PC-3 (cell line): ENCODE measurements at places on chromosomes 3 and 15.
A peak's percentile ranks its signal among the peaks of the same experiment; 100 is the strongest.

DNA sequence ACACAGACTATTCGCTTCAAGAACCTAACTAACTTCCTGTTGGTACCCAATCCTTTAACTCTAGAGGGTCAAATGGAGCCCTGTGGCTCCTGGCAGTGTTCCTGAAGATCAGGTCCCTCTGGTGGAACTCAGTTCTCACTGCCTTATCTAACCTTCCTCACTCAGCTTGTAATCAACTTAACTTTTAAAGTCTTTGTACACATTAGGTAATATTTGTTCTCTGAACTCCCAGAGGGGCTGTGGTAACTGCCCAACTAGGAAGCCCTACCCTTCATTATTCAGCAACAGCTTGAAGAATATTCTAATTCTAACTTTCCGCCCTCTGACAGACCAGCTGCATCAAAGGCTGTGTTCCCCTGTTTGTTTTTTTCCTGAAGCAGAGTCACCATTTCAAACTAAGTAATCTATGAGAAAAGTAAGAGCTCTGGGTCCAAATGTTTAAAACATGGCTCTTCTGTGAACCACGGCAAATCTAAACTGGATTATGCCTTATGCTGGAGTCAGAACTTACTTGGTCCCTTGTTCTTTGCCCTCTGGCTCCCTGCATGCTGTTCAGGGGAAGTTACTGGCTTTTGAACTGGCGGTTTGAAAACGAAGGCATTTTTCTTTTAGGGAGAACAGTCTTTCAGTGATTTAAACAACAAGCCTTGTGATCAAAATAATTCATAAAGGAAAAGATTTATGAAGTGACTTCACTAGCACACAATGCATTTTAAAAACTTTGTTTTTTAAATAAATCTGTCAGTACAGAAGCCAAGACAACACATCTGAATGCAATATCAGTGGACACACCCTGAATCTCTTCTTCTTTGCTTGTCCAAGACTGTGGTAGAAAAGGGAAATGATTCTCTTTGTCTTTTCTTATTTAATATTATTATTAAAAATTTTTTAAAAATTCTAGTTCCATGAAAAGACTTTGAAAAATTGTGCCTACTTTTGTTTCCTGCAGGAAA, 365.6 kb downstream of the TIGIT start:
- no peak for DNase-seq

GRCh38 chr15:65408324-65409035, 14.3 kb downstream of the IGDCC4 start:
- no peak for DNase-seq

- DNase-seq, result peak; percentile 18
Observed at GRCh38 chr3:64152086-64152485, 73.2 kb downstream of the PRICKLE2 start.

DNA sequence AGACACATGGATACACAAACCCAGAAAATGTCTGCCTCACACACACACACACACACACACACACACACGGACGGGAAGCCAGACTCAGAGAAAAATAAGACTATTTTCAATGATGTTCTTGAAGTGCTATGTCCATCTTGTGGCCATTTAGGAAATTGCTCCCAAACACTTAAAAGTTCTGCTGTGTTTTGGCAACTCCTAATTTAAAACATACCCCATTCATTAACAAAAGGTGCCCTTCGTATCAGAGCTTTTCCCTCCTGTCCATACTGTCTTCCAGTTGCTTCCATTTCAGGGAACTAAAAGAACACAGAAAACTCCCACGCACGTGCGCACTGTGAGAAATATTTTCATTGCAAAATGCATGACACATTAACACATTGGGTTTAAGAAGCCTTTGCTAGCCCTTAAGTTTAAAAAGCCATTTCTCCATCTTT, 44.6 kb downstream of the SLC12A1 start:
- DNase-seq, result peak; percentile 60

DNA sequence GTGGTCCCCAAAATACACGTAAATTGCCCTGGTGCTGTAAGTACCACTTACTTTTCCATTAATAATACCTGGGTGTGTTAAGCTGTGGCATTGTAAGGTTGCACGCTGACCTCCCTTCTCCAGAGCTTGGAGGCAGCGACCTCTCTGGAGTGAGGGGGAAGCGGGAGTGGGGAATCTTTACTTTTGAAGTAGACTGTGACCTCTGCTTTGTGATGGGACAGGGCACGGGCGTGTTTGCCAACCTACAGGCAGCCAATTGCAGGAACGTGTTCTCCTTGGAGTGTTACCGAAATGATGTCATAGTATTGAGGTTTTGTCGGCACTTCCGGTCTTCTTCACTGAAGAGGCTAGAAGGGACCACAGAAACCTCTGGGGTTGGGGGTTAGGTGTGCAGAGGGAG, 227.3 kb upstream of the C2CD4B start:
- DNase-seq, result no peak

DNA sequence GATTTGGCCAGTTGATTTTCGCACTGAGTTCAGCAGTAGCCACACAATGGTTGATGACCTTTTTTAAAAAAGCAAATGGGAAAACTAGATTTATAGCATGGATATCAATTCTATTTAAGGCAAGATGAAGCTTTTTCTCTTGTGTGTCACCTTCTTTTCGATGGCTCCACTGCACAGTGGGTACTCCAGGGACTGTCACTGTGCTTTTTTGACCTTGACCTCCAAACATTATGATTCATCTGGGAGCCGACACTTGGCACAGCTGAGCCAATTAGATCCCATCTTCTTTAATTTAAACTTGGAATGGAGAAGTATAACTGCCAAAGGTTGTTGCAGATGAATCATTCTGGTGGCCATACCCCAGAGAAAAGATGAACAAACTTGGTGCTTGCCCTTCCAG, 367.3 kb downstream of the EPHA6 start:
- DNase-seq, result no peak

- DNase-seq, result no peak
Observed at GRCh38 chr15:70679919-70680231, 83.5 kb downstream of the UACA start.

DNA sequence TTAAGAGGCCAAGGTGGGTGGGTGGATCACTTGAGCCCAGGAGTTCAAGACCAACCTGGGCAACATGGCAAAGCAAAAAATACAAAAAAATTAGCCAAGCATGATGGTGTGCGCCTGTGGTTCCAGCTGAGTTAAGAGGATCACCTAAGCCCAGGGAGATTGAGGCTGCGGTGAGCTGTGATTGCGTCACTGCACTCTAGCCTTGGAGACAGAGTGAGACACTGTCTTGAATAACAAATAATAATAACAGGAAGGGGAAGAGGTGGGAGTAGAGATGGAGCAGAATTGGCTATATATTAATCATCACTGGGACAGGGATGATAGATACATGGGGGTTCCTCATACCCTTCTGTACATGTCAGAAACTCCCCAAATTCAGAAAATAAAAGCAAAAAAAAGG, 23.8 kb upstream of the NMB start:
- DNase-seq, result no peak

- DNase-seq, result peak; percentile 32
Observed at GRCh38 chr15:51533672-51534398, 88.7 kb downstream of the DMXL2 start.

DNA sequence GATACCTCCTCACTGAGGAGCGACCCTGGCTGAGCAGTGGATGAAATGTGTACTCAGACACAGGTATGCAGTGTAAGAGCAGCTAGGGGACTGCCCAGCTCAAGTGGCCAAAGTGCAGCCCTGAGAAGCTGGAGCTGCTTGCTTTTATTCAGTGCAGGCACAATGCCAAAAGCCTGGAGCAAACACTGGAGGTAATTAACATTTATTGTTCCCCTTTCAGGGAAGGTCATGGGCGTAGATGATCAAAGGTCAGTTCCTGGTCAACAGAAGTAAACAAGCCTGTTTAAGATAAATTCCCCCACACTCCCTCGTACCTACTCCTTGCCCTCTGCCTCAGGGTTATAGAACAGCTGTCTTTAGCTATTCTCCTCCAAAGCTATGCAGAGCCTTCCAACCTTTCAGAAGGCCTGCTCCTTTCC, 17.5 kb downstream of the PLA2G4F start:
- no peak for DNase-seq

- no peak for DNase-seq
Observed at GRCh38 chr15:69325456-69325971, 26.8 kb downstream of the PAQR5 start.

DNA sequence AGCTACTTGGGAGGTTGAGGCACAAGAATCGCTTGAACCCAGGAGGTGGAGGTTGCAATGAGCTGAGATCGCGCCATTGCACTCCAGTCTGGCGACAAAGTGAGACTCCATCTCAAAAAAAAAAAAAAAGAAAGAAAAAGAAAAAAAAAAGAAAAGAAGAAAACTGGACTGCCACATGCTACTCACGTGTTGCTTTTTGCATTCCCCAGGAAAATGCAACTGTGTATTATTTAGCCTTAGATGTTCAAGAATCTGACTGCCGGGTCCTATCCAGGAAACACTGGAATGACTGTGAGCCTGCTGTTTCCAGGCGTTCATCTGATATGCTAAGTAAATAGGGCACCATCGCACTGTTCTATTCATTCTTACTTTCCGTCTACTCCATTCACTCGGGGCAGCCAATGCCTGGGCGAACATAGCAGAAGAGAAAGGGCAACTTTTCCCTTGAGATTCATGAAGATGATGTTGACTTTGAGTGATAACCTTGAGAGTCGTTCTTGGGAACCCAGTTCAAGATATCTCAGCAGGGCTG, 21.4 kb downstream of the HRG start:
- no peak for DNase-seq

DNA sequence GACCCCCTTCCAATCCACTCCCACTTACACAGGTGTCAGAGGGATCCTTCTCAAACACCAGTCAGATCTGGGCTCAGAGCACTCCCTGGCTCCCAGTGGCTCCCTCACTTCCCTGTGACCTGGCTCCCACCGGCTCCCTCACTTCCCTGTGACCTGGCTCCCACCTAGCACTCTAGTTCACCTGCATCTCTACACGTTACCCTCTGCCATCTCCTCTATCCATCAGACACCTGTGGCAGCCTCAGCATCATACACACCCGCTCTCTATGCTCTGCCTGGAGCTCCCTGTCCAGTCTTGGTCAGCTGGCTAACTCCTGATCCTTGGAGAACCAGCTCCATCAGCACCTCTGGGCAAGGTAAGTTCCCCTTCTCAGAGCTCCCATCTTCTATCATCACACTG, 5.6 kb downstream of the RPP25 start:
- DNase-seq, result no peak

DNA sequence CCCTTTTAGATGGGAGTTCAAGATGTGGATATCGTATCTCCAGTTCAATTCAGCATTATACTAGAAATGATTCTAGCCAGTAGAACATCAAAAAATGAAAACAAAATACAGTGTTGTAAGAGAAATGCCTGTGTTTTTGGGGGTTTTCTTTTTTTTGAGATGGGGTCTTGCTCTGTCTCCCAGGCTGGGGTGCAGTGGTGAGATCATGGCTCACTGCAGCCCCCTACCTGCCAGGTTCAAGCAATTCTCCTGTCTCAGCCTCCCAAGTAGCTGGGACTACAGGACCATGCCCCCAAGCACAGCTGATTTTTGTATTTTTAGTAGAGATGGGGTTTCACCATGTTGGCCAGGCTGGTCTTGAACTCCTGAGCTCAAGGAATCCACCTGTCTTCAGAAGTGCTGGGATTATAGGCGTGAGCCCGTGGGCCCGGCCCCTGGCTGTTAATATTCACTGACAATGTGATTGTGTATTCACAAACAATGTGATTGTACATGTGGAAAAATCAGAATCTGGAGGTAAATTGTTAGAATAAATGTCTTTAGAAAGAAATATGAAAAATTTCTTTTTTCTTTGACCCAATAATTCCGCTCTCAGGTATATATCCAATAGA, 59.0 kb downstream of the ARIH1 start:
- no peak for DNase-seq

- DNase-seq, result no peak
Observed at GRCh38 chr3:45341876-45342275, 46.5 kb upstream of the LARS2 start.

DNA sequence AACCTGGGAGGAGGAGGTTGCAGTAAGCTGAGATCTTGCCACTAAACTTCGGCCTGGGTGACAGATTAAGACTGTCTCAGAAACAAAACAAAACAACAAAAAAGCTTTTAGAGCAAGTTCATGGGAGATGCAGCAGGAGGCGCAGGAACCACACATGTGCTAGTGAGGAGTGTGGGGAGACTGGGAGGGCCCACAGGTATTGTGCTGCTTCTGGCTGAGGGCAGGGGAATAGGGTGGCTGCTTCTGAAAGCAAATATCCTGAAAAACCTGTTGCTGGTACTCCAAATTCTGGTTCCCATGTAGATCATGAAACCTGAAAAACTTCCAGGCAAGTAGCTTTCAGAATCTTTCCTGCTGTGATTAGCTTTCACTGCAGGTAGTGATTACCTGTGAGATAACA, 22.1 kb downstream of the TYRO3 start:
- DNase-seq, result peak; percentile 67

- peak; percentile 55 for DNase-seq
Observed at GRCh38 chr3:16906682-16907081, 21.9 kb downstream of the PLCL2 start.

- DNase-seq, result peak; percentile 73
Observed at GRCh38 chr3:59580996-59581395, 531.2 kb upstream of the CFAP20DC start.

- peak; percentile 39 for DNase-seq
Observed at GRCh38 chr3:106086038-106086437, 217.2 kb upstream of the CBLB start.

GRCh38 chr15:68801572-68802148, 19.0 kb downstream of the ANP32A start:
- DNase-seq, result no peak

DNA sequence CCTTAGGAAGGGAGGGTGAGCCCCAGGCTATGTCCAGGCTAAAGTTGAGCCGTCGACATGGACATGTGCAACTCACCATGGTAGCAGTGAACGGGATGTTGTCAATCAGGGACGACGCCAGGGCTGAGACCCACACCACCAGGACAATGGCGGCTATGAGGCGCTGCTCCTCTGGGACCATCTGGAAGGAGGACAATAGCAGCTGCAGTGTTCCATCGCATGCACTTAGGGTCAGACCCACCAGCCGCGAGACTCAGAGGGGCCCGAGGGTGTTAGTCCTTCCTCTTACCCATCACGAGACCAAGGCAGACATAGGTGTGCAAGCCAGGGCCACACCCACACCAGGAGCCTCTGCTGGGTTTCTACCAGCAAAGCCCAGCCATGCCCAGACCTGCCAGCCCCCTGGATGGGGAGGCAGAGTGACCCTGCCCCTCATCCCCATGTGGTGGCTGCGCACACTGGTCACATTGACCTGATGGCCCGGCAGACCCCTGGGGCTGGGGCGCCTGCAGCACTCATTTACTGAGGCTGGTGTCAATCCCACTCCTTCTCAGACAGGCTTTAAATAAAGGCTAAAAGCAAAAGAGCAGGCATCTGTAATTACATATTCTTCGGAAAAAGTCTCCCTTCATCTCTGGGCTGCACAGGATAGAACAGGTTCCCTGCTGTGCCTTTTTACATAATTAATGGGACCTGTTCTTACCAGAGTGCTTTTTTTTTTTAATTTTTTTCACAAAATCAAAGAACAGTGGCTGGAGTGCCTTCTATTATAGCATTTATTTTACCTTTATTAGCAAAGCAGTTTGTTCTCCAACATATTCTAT, 227.8 kb downstream of the OCA2 start:
- no peak for DNase-seq

- DNase-seq, result peak; percentile 13
Observed at GRCh38 chr3:176147251-176147650, 1050.0 kb downstream of the TBL1XR1 start.

GRCh38 chr3:184717399-184717983, 5.6 kb upstream of the MAGEF1 start:
- DNase-seq, result no peak
